ENCODE measurements at places on chromosomes 1 and 21.

DNA sequence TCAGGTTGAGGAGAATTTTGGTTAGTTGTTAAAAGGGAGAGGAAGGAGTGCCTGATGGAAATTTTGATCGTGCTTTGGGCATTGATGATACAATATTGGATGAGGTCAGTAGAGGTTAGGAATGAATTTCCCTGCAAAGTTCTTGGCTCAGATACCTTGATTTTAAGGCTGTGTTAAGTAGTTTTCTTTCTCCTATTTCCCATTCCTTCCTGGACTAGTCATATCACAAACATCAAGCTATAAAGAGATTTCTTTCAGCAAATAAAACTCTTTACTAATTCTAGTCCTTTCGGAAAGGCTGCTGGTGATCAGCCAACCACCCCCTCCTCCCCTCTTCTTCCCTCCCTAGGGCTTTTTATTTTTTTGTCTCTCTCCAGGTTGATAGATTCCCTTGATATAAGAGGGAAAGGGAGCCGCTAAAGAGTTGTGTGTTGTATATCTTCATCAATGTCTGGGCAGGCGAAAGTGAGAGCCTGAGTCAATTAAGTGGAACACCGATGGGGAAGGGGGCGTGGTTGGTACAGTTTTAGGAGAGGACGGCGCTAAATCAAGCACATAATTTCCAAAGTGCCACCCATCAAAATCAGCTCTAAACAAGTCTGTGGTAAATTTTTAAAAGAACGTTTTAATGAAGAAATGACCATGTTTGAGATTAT lies 100.1 kb upstream of the PLXNA2 start:
- DNase-seq: no peak

GRCh38 chr1:85494904-85495266 lies 29.9 kb upstream of the DDAH1 start:
- no peak for DNase-seq

DNA sequence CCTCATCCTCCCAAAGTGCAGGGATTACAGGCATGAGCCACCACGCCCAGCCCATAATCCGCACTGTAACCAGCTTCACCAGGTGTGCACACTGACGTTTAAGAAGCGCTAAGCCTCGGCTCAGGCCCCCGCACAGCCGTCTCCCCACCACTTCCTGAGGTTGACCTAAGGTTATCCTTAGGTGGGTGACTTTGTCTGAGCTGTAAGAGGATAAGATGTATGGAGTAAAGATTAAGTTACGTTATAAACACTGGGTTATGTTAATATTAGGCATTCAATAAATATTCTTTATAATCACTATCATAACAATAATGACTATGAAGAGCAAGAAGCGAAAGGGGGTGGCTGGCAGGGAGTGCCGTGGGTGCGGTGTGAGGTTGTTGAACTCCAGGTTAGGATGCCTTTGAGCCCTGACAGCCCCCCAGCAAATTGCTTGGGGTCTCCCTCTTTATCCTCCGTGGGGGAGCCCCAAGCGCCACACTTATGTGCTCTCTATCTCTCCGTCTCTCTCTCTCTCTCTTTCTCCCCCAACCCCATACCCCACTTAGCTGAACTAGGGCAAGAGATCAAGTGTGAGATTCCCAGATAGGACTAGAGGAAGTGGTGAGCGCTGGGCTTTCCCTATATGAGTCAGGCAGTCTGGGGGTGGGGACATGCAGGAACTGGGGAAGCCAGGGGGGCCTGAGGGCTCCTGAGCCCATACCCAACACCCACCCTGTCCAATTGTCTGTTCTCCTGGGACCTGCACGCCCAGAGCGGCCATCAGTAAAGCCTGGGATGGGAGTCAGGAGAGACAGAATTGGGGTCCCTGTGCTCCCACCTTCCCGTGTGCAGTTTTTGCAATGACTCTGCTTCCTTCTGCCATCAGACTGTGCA lies 7.6 kb downstream of the EFHD2 start:
- DNase-seq: peak; percentile 37

DNA sequence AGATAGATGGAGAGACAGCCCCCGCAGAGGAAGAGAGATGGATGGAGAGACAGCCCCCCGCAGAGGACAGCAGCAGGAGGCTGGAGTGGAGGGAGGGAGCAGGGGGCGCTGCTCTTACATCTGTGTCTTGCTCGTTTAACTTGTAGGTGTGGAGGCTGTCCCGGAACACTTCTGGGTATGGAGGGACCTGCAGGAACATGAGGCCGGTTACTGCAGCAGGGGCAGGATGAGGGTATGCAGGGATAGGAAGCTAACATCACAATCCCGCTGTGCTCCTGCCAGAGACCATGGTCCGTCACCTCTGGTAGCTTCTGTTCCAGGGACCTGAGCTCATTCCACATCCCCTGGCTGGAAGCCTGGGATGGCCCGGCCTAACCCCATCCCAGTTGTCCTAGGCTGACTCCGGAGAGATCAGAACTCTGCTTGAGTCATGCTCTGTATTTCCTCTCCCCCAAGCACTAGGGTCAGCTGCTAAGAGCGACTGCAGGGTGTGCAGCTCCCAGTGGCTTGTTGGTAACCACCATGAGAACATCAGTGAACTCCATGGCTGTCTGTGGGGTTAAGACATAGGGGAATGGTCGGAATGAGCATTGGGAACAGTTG lies 36.7 kb upstream of the GOLT1A start:
- DNase-seq: no peak

GRCh38 chr1:5576011-5576672 lies 416.1 kb downstream of the NPHP4 start:
- no peak for DNase-seq

DNA sequence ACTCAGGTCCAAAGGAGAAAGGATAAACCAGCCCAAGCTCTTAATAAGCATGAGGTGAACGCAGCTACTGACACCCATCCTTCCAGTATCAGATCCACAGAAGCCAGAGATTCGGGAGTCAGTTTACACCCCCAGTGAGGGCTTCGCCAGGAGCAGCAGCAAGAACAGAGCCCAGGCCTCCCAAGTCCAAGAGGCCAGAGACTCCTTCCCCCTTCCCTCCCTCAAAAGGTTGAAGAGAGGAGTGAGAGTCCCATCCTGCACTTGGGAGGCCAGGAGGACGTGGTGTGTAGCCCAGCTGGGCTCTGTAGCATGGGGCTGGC lies 72.8 kb downstream of the MRPL37 start:
- DNase-seq: no peak

- DNase-seq: no peak
Measured at GRCh38 chr1:147292631-147293251, 50.3 kb downstream of the CHD1L start.

DNA sequence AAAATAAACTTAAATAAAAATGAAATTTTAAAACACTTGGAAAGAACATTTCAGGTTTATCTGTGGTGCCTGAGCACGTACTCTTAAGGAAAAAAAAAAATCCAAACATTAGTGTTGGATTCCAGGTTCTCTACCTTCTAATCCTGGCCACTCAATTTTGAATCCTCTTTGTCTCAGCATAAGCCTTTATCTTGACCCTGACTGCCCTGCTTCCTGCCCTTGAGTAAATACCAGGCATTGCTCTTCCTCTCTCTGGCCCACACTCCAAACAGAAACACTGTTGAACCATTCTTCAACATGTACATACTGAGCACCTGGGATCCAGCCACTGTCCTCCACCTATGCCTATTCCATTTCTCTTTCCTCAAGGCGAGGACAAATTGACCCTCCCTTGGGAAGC lies 11.4 kb upstream of the VANGL1 start:
- no peak for DNase-seq

DNA sequence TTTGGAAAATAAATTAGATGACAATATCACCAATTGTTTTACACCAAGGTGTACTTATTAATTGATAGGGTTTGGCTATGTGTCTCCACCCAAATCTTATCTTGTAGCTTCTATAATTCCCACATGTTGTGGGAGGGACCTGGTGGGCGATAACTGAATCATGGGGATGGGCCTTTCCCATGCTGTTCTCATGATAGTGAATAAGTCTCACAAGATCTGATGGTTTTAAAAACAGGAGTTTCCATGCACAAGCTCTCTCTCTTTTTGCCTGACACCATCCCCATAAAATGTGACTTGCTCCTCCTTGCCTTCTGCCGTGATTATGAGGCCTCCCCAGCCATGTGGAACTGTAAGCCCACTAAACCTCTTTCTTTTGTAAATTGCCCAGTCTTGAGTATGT lies 131.0 kb upstream of the LMO4 start:
- no peak for DNase-seq

- DNase-seq: no peak
Measured at GRCh38 chr1:150346316-150346715, 17.6 kb upstream of the RPRD2 start.

DNA sequence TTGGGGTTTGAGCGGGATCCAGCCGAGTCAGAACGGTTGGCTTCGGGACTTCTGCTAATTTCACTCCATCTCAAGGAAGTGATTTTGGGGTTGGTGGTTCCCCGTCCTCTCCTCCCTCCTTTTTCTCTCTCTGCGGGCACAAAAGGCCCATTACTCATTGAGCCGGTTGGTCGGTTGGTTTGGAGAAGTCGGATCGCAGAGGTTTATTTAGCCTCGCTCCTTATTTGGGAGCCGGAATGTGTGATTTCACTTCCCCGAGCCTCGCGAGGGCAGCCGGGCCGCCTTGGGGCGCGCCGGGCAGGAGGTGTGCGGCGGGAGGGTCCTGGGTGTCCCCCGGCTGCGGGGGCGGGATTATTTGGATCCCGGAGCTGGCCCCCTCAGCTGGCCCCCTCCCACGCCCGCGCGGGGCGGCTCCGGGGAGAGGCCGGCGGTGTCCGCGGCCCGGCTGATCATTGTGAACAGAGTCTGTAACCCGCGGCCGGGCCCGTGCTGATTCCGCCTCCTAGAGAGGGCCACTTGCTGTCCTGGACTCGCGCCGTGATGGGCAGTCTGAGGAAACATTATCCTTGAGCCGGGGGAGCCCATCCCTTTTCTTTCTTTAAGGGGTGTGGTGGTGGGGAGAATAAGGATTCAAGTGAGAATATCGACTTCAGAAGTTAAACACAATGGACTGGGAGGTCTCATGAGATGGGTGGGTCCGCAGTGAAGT lies 1.2 kb downstream of the MAPKAPK2 start:
- DNase-seq: peak; percentile 17

DNA sequence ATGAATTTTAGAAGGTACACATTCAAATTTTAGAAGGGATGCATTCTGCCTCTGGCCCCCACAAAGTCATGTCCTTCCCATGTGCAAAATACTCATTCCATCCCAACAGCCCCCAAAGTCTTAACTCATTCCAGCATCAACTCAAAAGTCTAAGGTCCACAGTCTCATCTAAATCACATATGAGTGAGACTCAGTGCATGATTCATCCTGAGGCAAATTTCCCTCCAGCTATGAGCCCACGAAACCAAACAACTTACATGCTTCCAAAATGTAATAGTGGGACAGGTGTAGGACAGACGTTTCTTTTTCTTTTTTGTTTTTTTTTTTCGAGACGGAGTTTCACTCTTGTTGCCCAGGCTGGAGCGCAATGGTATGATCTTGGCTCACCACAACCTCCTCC lies 12.5 kb upstream of the WNT2B start:
- DNase-seq: no peak

DNA sequence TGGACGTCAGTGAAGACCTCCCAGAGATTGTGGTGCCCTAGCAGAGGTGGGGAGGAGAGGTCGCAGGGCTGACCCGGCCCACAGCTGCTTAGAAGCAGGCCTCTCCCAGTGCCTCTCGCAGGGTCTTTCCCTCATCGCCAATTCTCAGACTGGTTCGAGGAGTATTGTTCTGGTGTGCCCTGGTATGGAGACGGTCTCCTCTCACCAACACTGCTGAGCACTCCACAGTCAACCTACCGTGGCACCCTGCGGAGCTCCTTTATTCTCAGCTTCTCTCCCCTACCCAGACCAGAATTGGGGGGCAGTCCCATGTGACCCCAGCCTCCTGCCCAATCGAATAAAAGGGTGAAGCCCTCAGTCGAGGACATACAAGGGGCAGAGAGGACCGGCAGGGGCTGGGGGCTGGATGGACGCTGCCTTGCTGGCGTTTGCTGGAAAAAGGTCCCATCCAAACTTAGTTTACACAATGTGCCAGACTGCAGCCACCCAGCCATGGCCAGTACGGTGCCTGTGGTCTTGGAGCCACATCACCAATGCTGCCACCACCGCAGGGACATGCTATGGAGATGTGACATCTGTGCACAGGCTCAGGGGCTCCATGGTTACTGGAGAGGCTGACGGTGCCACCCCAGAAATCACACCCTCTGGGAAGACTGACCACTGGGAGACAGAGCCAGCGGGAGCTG lies 80.8 kb downstream of the STUM start:
- no peak for DNase-seq

GRCh38 chr1:203346060-203346768 lies 4.7 kb downstream of the FMOD start:
- no peak for DNase-seq

- no peak for DNase-seq
Measured at GRCh38 chr1:203516184-203516583, 22.2 kb downstream of the OPTC start.

DNA sequence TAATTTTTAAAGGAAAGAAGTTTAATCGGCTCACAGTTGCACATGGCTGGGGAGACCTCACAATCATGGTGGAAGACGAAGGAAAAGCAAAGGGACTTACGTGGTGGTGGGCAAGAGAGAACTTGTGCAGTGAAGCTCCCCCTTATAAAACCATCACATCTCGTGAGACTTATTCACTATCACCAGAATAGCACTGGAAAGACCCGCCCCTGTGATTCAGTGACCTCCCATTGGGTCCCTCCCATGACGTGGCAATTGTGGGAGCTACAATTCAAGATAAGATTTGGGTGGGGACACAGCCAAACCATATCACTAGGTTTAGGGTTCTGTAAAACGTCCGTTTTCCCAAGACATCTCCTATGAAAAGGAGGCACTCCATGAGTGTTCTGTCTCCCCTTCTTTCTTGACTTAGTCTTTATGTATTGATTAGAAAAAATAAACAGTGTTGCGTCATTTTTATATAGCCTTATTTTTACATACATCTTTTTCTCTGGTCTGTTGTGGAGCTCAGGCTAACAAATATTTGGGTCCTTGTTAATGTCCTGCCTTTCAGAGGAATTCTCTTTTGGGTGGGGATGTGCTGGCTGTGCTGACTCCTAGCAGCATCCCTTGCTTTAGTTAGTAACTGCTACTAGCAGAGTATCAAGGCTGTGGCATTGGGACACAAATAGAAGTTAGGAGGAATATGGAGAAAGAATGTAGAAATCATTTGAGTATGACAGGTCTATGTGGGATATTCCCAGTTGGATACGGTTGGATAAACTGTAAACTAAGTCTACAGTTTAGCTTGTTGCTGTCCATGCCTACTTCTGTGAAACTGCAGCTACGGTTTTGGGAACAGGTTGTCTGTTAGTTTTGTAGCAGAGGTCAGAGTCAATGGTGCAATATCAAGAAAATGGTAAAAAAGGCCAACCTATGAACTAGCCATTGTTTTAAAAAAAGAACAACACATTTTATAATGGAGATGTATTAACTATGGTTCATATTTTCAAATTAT lies 23.5 kb downstream of the BACH1 start:
- DNase-seq: no peak

DNA sequence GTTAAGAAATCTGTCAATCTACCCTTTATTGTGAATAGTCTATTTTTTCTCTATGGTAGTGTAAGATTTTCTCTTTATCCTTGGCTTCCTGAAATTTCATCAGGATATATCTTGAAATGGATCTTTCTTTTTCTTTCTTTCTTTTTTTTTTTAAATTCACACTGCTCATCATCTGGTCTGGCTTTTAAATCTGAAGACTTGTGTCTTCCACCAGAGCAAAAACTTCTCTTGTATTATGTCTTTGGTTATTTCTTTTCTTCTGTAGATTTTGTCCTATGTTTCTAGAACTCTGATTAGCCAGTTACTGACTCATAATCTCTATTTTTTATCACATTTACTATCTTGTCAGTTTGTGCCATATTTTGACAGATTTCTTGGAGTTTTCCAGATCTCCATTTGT lies 133.8 kb upstream of the LMO4 start:
- no peak for DNase-seq

Data from stimulated activated CD8-positive, alpha-beta memory T cell treated with anti-CD3 and anti-CD28 coated beads, Interleukin-4, amount 100 ng/mL, for 1 hour (primary cell).